ENCODE measurements at places on chromosomes 2 and 18. TPM values are rescaled to one million over a fixed set of nuclear protein-coding genes. Genes with fewer than 3 reads are reported as not detected.

DNA sequence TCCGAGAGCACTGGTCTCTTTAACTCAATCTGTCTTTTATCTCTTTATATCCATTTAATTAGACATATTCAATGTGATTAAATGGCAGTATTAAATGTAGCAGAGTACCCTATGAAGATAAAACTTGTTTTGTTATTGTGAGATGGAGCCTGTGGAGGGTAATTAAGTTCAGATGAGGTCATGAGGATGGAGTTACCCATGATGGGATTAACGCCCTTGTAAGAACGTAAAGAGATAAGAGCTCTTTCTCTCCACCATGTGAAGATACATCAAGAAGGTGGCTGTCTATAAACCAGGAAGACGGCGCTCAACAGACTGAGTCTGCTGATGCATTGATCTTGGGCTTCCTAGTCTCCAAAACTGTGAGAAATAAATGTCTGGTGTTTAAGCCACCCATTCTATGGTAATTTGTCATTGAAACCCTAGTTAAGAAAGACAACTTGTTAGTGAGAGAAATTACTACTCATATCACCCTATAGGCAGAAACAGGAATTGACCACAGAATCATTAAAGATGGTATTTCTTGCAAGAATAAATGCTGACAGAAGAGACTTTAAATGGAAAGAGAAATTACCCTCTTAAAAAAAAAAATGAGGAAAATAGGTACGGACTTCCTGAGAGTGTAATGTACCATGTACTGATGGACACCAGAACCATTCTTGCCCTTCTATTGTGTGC lies 738.7 kb upstream of the CHAC2 start:
- no peak for DNase-seq

DNA sequence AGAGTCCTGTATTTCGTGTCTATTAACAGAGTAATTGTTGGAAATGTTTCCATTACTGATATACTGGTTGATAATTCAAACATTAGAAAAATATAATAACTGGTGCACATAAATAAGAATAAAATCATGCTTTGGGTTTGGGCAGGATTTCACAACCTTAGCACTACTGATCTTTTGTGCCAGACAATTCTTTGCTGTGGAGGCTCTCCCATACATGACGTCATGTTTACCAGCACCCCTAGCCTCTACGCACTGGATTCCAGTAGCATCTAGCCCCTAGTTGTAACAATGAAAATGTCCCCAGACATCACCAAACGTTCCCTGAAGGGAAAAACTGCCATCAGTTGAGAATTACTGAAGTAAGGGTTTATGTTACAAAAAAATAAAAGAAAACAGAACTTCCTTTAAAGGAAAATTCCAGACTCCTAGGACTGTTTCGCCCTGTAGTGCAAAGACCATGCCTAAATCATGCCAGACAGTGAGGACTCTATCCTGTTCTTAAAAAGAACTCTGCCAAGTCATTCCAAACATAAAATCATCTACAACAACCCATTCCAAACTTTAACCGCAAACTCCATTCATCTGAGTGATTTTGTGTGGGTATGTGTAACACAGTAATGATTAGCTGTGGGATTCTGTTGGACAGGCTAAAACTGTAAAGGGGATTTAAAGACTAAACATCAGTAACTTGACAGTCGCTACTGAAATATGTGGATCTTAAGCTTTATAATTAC lies 313.4 kb upstream of the CCDC68 start:
- DNase-seq: no peak

- DNase-seq: no peak
These were observed 47.8 kb downstream of the NHEJ1 start for GRCh38 chr2:219112651-219113338.

DNA sequence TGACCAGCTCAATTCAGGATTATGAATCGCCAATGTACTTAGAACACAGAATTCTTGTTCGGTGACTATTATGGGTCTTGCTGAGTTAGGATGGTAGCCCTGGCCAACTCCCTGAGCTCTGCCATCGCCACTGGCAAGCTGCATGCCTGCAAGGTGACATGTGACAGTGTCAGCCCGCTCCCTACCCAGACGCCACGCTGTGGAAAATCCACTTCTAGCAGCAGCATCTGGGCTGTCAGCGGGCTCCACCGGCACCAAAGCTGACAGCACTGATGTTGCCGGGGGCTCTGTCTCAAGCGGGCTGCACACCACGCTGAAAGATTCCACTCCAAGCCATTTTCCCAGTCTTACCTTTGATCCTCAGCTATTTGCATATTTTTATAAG lies 100.7 kb downstream of the MYT1L start:
- DNase-seq: no peak

GRCh38 chr18:30378097-30378496 lies 664.4 kb downstream of the DSC3 start:
- no peak for DNase-seq

GRCh38 chr2:235146871-235147565 lies 195.2 kb downstream of the SH3BP4 start:
- DNase-seq: no peak

DNA sequence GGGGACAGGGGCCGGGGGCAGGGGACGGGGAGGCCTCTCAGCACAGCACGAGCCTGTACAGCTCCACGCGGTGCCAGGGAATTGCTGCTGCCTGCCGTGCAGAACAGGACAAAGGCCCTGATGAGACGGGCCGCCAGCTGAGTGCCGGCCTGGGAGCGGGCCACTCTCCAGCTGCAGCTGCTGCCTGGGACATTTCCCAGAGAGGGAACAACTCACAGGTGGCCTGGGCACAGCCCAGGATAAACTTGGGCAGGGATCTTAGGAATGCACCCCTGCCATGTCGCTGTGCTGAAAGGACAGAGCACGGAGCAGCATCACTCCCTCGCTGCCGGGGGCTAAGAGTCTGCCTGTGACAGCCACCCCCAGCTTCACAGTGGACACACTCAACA lies 38.8 kb downstream of the CENPO start:
- no peak for DNase-seq

DNA sequence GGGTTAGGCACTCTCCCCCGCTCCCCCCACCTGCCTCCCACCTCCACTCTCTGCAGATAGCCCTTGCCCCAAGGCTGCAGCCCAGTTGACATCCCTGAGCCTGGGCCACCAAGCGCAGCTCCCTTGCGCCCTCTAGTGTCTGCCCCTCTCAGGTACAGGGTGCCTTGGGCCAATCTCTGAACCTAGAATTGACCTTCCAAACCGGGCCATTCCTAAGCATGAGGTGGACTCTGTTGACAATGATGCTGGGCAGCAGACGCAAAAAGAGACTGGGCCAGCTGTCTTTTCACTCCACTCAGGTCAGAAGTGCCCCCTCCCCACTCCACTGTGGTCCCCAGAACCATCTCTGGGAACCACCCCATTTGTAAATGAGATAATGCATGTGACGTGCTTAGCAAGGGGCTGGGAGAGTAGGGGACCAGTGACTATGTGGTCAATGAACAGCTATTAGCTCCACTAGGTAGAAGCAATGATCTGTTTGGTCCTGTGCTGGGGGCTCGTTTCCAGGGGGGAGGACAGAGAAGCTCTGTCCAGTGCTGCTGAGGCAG lies 43.3 kb upstream of the PLB1 start:
- DNase-seq: peak; percentile 49

DNA sequence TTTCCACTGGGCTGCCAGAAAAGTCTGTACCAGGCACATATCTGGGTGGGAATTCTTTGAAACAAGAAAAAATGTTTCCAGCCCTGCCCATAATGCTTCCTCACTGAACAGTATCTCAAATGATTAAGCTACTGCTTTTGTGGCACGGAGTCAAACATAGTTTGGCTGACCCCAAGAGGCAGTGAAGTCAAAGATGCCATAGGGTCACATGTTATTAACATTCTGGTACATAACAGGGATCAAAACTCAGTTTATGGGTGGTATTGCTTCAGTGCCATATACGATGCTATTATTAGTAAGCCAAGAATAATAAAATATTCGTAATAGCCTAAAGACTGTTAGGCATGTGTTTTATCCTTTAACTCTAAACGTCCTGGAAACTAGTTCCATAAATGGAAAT lies 112.4 kb downstream of the FEZ2 start:
- no peak for DNase-seq

DNA sequence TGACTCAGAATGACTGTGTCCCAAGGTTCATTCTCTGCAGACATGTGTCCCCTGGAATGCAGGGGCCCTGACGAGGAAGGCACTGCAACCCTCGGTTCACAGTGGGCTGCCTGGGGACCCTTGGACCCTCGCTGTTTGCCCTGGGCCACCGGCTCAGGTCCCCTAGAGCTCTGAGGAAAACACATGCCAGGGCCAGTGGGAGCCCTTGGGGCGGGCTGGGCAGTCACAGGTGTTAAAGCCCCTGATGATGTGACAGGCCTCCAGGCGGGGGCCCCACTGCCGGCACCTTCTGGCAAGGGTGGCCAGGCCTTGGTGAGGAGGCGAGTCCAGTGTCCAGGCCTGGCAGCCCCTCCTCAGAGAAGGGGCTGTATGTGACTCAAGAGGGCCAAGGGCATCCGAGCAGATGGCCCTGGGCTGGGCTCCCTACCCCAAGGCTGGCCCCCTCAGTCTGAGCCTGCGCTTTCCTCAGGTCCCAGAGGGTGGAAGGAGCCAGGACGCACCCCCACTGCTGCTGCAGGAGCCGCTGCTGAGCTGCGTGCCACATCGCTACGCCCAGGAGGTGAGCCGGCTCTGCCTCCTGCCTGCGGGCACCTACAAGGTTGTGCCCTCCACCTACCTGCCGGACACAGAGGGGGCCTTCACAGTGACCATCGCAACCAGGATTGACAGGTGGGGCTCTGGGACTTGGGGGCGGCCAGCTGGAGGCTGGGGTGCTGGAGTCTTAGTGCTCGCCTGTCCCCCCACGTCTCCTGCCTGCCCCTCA lies 11.1 kb downstream of the CAPN10 start:
- DNase-seq: no peak

- no peak for DNase-seq
These were observed 46.7 kb downstream of the EML6 start for GRCh38 chr2:54770211-54770610.

GRCh38 chr2:73931531-73932500 lies 5.1 kb downstream of the DGUOK start:
- DNase-seq: no peak

DNA sequence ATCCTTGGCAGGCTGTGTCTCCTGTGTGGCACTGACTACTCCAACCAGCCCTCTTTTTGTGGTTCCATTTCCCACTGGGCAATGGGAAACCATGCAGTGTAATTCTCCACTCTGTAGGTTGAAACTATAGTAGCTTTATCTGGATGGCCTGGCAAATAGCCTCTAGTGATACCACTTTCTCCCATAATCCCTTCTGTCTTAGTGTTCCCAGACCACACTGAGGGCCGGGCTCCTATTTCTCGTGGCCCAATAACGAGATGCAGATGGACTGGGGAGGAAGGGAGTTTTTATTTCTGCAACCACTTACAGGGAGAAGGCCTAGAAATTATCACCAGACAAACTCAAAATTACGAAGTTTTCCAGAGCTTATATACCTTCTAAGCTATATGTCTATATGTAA lies 24.7 kb downstream of the SKA1 start:
- DNase-seq: no peak

- peak; percentile 87 for DNase-seq
These were observed 4.9 kb upstream of the ZC3H8 start for GRCh38 chr2:112259509-112260294.

- DNase-seq: no peak
These were observed 5.6 kb downstream of the SNED1 start for GRCh38 chr2:241003830-241004564.

DNA sequence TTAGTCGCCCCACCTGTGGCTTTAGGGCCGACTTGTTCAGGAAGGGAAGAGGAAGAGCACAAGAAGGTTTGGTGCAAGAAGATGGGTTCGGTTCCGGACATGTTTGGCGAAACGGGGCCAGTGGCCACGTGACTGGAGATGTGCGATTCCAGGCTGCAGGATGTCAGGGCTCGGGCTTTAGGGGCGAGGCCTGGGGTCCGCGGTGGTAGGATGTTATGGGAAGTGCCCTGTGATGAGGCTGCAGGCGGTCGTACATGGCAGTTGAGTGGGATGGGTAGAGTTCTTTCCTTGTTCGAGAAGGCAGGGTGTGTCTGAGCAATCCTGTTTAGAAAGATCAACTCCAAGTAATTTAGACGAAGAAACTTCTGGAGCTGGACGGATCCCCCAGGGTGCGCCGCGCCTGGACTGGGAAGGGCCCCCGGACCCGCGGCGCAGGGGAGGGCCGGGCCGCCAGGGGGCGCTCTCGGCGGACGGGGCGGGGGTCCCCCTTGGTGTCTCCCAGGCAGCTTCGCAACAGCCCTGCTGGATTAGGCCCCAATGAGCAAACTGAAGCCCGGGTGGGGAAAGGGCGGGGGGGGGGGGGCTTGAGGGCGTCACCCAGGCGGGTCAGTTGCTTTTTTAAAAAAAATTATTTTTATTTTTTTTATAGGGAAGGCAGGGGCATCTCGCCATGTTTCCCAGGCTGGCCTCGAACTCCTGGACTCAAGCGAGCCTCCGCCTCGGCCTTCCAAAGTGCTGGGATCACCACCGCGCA lies 17.2 kb upstream of the SDC1 start:
- DNase-seq: peak; percentile 28

- DNase-seq: peak; percentile 18
These were observed 45.6 kb downstream of the ZNF519 start for GRCh38 chr18:14086458-14087231.

TUBB8B gene
- 0.49 TPM for total RNA-seq

ASB18 gene
- not detected for total RNA-seq

METAP1D gene
- 8.9 TPM for total RNA-seq

CTAGE1 gene
- total RNA-seq: not detected

TNFRSF11A gene
- 0.41 TPM for total RNA-seq

ZSWIM2 gene
- total RNA-seq: not detected

PPP1CB gene
- 161 TPM for total RNA-seq

WDPCP gene
- total RNA-seq: 22.8 TPM

ATG4B gene
- total RNA-seq: 145 TPM

Data from B cell (primary cell).